Ascending aorta (tissue), 2 donors: ENCODE measurements at places on chromosomes 7 and 10. TPM values are rescaled to one million over a fixed set of nuclear protein-coding genes. Genes with fewer than 3 reads are reported as not detected.

Gene PDIA4
- 129 TPM for total RNA-seq

DNA sequence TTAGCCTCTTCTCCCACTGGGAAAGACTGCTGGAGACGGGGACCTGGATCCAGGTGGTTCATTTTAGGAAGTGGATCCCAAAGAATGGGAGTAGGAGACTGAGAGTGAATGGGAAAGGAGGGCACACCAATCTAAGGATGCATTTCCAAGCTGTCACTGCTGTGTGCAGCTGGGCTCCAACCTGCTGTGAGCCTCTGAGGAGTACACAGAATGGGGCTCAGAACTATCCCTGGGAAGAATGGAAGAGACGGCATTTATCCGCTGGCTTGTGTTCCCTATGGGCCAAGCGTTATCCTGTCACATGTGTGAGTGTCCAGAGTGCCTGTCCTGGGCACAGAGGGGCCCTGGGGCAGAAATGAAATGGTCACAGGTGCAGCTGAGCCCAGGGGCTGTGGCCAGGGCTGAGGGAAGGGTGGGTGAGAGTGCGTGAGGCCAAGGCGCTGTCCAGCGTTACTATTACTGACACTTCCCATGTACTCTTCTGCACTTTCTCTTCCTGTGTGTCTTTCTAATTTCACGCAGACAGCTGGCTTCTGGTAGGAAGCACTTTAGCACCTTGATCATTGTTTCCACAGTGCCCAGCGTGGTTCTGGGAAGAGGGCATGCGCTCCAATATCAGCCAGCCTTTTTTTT lies 35.4 kb upstream of the PODXL start:
- DNase-seq, result no peak

GRCh38 chr10:97888641-97889262 lies 39.1 kb downstream of the GOLGA7B start:
- DNase-seq, result peak; percentile 72

- DNase-seq, result no peak
Observed at GRCh38 chr7:23333671-23334246, 34.6 kb downstream of the MALSU1 start.

GRCh38 chr7:98187138-98187502 lies 24.1 kb upstream of the BHLHA15 start:
- DNase-seq, result no peak

Gene ERVW-1
- total RNA-seq, result not detected

GRCh38 chr10:17162828-17163227 lies 33.2 kb upstream of the CUBN start:
- DNase-seq, result no peak

DNA sequence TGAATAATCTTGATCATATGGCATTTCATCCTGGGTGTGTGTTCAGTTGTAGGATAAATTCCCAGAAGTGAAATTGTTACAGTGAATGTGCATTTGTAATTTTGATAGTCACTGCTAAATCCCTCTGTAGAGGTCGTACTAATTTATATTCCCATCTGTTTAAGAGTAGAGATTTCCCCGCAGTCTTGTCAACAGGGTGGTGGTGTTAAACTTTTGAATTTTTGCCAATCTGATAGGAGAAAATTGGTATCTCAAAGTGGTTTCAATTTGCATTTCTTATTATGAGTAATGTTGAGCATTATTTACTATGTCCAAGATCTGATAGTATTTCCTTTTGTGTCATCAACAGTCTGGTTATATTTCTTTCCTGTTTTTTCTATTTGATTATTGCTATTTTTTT lies 101.7 kb downstream of the AUTS2 start:
- DNase-seq, result no peak

Gene ZNF804B
- total RNA-seq, result not detected

DNA sequence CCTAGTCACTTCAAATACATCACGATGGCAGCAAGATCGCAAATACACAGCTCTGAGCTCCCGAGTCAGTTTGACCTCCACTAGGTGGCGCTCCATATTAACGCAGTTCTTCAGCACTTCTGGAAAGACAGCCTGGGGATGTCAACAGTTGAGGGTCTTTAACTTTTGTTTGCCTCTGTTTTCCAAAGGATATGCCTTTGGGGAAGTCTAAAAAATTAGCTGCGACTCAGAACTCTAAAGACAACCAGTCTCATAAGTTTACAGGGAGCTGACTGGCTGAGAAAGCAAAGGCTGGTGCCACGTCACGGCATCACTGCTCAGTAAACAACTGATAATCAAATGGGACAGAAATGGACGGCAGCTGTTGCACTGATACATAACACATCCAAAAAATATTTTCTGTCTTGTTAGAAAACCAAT lies 458.8 kb downstream of the SORCS1 start:
- DNase-seq, result no peak

DNA sequence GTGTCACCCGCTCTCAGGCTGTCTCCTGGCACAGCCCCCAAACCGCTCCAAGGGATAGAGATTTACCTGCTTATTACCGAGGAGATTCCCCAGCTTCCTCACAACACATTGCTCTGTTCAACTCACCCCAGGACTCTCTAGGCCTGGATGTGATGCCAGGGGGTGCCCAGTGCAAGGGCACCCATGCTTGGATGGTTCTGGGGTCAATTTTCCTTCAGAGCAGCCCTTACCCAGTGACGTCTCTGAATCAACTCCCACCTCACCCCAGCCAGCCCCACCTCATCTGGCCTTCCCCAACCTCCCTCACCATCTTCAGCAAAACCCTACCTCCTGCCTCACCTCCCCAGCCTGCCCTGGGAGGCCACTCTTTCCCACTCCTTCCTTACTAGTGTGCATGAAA lies 951.6 kb upstream of the ZNF722 start:
- no peak for DNase-seq

Gene ITPRID1
- not detected for total RNA-seq

DNA sequence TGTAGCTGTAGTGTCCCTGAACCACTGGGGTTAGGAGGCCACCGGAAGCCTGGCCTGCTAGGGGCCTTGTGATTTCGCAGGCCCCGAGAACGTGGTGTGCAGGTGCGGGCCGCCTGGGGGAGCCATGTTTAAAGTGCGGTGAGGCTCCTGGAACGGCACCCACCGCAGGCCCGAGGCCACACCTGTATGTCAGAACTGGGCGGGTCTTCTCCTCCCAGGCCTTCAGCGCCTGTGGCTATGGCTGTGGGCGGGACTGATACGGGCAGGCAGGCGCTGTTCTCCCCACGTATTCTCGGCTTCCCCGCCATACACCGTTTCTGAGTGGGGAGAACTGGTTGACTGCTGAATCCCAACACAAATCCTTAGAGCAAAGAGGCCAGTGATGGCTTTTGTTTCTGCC lies 74.8 kb downstream of the DNAJB6 start:
- no peak for DNase-seq

Gene SLC29A3
- 0.64 TPM for total RNA-seq

Gene CLDN3
- not detected for total RNA-seq

Gene EN2
- not detected for total RNA-seq

DNA sequence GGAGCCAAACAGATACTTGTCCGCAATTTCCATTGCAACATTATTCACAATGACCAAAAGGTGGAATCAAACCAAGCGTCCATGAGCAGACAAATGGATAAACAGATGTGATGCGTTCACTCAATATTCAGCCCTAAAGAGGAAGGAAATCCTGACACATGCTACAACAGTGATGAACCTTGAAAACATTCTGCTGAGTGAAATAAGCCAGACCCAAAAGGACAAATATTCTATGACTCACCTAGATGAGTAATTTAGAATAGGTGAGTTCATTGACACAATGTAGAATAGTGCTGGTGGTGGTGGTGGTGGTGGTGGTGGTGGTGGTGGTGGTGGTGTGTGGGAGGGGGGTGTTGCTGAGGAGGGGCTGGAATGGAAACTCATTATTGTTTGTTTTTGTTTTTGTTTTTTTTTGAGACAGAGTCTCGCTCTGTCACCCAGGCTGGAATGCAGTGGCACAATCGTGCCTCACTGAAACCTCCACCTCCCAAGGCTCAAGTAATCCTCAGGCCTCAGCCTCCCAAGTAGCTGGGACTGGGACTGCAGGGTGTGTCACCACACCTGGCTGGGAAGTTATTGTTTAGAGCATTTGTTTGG lies 28.6 kb downstream of the SMKR1 start:
- no peak for DNase-seq

Gene FBXW4
- 21.3 TPM for total RNA-seq

Gene OR2A5
- not detected for total RNA-seq

Gene LDB3
- 27.4 TPM for total RNA-seq

- DNase-seq, result no peak
Observed at GRCh38 chr10:31170636-31171035, 139.0 kb upstream of the ZNF438 start.

Gene SFTPA1
- not detected for total RNA-seq

DNA sequence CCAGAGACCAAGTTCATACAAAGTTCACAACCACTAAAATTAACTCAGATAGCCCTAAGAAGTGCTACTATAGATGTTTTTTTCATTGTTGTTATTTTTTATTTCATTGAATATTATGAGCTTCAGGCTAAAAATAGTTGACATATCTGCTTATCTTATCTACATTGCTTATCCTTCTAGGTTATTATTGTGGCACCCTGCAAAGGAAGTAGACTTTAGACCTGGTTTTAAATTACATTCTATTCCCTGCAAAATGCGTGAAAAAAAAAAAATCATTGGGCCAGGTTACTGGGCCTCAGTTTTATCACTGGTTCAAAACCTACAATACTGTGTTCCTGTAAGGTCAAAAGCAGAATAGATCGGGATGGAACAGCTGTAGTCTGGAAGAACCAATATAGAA lies 811.0 kb downstream of the GRM8 start:
- no peak for DNase-seq

DNA sequence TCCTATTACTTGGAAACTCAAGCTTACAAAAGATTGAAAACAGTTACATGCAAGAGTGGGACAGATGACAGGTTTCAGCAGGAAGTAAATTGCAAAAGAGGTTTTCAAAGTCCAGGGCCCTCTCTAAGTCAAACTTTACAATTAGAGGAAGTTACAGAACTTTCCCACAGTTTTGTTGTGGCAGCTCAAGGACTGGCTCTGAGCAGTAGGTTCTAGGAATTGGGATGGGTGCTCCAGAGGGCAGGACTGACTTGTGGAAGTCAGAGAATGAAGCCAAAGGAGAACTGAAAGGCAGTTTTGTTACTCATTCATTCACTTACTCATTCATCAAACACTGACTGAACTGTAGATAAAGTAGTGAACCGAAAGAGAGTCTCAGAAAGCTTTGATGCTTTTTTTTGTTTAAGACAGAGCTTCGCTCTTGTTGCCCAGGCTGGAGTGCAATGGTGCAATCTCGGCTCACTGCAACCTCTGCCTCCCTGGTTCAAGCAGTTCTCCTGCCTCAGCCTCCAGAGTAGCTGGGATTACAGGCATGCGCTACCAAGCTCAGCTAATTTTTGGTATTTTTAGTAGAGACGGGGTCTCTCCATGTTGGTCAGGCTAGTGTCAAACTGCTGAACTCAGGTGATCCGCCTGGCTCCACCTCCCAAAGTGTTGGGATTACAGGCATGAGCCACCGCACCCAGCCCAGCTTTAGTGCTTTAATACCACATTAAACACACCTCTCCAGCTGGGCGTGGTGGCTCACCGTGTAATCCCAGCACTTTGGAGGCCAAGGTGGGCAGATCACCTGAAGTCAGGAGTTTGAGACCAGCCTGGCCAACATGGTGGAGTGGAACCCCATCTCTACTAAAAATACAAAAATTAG lies 66.8 kb upstream of the CCNJ start:
- no peak for DNase-seq

Gene INSYN2A
- total RNA-seq, result not detected

Gene SPAM1
- not detected for total RNA-seq

DNA sequence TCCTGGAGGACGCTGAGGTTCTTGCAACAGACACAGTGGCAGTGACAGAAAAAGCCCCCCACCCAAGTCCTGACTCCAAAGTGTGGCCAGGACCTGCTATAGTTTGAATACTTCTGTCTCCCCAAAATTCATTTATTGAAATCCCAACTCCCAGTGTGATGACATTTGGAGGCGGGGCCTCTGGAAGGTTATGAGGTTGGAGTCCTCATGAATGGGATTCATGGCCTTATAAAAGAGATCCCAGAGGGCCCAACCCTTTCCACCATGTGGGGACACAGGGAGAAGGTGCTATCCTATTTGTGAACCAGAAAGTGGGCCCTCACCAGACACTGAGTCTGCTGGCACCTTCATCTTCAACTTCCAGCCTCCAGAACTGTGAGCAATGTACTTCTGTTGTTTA lies 18.3 kb downstream of the ANXA11 start:
- no peak for DNase-seq

Gene NPFFR1
- total RNA-seq, result not detected

- DNase-seq, result no peak
Observed at GRCh38 chr10:128493811-128494210, 367.6 kb upstream of the MKI67 start.

- DNase-seq, result no peak
Observed at GRCh38 chr7:8015100-8015745, 46.6 kb downstream of the GLCCI1 start.
